ENCODE measurements at places on chromosomes 13 and 19.

DNA sequence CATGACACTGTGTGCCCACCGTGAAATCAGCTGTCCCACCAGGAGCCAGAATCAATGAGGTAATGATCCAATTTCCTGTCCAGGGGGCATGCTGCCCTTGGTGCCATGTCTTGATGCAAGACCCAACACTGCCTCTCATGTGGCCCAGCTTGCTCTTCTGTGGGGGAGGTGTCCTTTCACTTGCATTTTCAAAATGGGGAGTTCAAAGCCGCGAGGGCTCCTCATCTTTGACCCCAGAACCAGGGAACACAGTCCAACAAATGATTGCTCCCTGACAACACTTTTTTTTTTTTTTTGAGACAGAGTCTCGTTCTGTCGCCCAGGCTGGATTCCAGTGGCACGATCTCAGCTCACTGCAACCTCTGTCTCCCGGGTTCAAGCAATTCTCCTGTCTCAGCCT is 64.1 kb downstream of the FGF9 start:
- DNase-seq: no peak

DNA sequence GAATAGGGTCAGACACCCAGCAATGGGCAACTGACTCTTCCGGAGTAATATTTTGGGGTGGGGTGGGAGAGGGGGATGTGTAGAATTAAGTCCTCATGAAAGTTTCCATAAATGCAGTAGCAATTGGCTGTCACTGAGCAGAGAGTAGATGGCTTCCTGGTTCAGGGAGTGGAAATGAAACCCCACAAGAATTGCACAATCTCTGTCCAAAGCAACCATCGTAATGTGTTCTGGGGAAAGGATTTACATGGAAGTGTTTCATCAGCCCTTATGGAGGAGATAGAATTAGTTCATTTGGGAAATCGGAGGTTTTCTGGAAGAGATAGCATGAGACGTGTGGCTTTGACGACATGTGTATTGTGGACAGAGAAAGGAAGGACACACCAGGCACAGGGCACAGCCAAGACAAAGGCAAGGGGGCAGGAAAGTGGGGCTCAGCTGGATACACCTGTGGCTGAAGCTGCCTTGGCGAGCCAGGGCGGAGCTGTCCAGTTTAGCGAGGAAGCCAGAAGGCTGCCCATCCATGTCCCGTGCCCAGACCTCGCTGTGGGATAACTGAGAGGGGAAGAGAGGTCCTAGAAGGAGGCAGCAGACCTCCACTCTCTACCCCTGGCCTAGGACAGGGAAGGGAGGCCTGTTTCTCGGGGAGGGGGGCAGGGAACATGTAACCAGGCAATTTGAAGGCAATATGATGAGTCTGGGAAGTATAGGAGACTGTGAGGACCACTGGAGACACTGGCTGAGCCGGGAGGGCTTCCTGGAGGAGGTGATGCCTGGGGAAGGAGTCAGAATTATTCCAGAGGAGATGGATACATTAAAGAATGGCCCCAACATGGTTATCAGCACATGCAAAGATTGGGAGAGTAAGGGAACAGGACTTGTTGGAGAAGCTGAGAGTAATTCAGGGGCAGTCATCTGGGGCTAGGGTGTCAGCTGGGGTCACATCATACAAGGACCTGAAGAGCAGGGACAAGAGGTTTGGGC is 2.6 kb upstream of the CLEC4G start:
- DNase-seq: no peak

DNA sequence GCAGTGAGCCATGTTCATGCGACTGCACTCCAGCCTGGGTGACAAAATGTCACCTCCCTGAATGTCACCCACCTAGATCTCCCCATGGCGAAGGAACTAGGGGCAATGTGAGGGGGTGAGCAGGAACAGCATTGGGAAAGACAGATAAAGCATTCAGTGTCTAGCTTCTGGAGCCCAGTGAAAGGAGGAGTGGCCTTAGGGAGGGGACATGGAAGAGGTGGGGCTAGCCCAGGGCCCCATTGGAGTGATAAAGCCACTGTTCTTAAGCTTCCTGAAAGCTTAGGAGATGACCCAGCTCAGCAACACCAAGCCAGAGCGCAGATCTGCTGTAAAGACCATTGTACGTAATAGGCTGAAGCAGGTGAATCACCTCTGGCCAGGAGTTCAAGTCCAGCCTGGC is 13.0 kb upstream of the KCNN1 start:
- DNase-seq: no peak

GRCh38 chr19:55176076-55176475 is 4.0 kb downstream of the SYT5 start:
- no peak for DNase-seq

GRCh38 chr19:56146904-56147303 is 5.8 kb downstream of the ZNF444 start:
- DNase-seq: no peak

DNA sequence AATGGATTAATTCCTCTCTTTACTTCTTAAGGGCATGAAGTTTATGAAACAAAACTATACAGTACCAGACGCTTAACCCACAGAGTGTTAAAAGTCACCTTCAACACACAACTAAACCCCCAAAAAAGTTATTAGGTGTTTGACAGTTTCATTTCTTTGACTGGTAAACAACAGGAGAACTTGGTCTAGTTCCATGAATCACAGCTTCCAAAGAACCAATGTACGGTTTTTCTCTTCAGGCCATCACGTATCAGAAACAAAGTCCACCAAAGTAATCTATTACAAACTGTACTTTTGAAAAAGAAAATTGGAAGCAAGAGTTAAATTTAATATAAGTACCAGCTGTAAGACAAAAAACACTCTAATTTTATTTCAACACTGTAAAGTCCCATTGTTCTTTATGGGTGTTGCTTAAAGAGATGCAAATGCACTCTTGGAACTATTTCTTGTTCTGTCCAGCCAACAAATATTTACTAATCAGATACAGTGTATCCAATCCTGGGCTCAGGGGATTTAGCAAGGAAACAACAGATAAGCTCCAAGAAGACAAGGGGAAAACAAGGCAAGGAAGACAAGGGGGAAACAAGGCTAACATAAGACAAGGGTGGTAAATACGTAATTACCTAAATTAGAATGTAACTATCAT is 149.2 kb downstream of the ABCC4 start:
- DNase-seq: no peak

DNA sequence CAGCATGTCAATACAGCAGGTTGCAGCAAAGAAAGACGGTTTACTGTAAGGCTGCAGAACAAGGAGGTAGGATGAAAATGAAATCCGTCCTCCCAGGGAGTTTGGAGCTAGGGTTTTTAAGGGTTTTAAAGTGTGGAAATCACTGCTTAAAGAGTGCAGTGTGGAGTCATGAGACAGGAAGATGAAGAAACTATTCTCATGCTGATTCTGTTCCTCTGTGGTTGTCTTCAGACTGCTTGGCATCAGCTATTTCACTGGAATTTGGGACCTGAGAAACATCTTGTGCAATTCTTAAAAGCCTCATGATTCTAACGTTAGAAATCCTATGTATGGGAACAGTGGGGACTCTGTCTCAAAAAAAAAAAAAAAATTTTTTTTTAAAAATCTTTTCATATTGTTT is 11.4 kb downstream of the ZNF331 start:
- no peak for DNase-seq

DNA sequence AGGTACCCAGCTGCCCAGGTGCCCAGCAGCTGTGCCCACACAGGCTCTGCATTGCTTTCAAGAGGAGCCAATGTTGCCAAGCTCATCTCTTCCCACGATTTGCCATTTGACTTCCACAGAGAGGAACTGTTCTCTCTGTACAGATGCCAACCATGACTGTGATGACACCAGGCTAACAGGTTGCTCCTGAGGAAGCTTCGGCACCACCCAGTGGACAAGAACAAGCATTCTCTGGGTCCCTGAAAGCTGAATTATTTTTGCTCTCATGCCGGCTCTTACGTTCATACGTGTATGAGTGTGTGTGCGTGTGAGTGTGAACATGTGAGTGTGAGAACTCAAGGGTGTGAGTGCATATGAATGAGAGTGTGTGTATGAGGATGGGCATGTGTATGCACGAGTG is 535.2 kb downstream of the LIG4 start:
- no peak for DNase-seq

- DNase-seq: no peak
Measured at GRCh38 chr19:43811837-43812236, 9.6 kb upstream of the LYPD5 start.

DNA sequence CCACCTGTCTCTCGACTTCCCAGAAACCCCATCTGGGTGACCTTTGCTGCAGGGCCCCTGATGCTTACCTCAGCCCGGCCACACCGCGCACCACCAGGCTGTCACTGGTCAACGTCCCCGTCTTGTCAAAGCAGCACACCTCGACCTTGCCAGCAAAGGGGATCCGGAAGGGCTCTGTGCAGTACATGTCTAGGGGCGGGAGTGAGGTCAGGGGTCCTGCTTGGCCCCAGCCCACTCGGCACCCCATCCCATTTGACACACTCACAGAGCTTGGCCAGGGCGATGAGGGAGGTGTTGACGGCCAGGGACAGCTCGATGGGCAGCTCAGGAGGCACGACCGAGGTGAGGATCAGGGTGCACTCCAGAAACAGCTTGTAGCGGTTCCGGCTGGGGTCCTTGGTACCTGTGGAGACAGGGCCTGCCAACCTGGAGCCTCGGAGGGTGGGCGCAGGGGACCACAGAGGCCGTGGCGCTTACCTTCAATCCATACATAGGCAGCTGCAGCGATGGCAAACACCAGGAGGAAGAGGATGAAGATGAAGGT is 8.4 kb downstream of the ATP13A1 start:
- DNase-seq: no peak

GRCh38 chr19:6952956-6953355 is 65.6 kb downstream of the ADGRE1 start:
- DNase-seq: no peak

DNA sequence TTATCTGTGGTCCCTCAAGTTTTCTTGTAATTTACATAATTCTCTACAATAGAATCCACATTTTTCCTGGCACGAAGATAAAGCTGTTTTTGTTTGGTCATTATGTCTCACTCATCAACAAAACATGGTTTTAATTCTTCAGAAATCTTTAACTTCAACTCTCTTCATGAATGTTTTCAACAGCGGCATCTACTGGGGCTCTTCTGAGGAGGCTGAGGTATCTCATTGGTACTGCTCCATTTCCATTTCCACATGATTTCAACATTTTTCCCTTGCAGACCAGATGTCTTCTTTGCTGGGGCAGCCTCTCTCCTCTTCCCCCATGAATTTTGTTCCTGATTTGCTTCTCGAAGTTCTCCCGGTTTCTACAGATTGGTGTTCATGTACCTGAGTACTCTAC is 5.8 kb upstream of the KBTBD7 start:
- no peak for DNase-seq

GRCh38 chr13:35518337-35518946 is 42.0 kb upstream of the MAB21L1 start:
- no peak for DNase-seq

- no peak for DNase-seq
Measured at GRCh38 chr13:66618702-66619101, 611.4 kb downstream of the PCDH9 start.

GRCh38 chr13:71327266-71327665 is 539.7 kb downstream of the DACH1 start:
- DNase-seq: no peak

DNA sequence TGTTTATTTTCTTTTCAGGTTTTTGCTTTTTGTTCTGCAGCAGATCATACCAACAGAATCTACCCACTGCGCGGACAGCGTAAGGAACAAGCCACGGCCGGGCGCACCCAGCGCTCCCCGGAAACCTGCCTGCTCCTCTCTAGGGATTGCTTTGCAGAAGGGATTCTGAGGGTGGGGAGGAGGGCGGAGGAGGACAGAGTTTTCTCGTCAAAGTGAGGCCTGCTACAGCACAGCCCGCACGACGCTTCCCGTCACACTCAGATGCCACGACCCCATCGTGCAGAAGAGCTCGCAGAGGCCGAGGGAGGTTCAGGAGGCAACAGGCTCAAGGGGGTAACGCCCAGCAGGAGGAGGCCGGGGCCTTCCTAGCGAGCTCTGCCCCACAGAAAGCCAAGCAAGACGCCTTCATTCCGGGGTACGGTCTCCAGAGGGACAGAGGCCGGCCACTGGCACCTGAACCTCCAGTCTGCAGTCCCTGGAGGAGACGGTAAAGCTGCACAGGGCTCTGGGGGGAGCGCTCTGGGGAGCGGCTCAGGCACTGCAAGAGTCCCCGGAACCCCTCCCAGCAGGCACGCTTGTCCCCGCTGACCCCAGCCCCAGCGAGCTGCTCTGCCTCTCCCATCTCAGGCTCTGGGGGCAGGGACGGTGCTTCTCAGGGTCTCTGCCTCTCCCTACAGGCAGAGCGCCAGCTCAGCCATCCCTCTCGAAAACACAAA is 6.9 kb downstream of the REXO1 start:
- DNase-seq: no peak

- no peak for DNase-seq
Measured at GRCh38 chr19:52935434-52935833, 12.2 kb upstream of the ZNF888 start.

GRCh38 chr13:60043262-60043661 is 120.5 kb downstream of the DIAPH3 start:
- no peak for DNase-seq

GRCh38 chr13:88345171-88345847 is 674.1 kb downstream of the SLITRK5 start:
- no peak for DNase-seq

DNA sequence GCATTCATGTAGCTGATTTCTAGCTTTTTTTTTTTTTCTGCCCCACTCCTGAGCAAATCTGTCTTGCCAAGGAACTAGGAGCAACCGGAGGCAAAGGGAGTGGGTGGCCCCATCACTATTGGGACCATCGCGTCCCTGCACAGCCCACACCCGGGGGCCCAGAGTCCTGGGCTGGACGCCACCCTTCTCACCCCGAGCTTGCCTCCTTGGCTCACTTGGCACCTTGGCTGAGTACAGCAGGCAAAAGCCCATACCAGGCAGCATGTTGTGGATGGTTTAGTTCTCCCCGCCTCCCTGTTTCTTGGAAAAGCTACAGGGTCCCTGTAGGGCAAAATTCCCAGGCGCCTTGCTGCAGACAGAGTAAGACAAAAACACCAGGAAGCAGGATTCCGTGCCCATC is 13.7 kb downstream of the SMIM24 start:
- no peak for DNase-seq

DNA sequence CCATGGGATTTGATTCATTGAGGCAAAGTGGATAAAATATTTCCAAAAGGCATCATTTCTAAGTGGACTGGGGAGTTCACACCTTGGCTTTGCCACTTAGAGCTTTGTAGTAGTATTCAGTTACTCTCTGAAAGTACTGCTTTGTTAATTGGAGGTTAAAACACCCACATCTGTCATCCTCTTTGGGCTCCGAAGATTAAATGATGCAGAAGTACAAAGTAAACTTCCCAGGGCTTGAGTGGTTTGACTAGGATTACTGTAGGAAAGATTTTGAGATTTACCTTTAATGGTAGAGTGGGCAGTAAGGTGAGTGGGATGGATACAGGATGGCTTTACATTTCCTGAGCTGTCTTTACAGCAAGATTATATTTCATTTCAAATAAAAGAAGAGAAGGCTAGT is 42.4 kb downstream of the WASF3 start:
- no peak for DNase-seq

Data from stimulated activated CD8-positive, alpha-beta memory T cell treated with anti-CD3 and anti-CD28 coated beads, Interleukin-15, amount 100 ng/mL, for 24 hours (primary cell).